CD4-positive, alpha-beta T cell treated with Interferon alpha-2 for 1 hour (primary cell): ENCODE measurements at places on chromosomes 7 and 10.

- DNase-seq: no peak
Measured at GRCh38 chr7:146660839-146661238, 544.2 kb downstream of the CNTNAP2 start.

DNA sequence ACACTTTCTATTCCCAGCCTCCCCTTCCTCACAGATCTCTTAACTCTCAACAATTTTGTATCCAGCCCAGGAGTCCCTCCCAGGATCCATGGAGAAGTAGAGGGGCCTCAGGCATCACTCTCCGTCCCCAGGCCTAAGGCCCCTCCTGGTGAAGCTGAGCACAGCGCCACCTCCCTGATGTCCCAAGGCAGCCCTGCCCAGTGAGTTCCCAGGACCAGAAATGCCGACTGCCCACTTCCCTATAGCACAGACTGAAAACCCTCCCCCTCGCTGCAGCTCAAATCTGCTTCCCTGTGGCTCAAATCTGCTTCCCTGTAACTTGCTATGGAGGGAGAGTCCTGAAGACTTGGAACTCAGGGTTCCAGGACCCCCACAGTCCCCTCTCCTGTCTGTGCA, 35.6 kb downstream of the YKT6 start:
- DNase-seq: no peak

DNA sequence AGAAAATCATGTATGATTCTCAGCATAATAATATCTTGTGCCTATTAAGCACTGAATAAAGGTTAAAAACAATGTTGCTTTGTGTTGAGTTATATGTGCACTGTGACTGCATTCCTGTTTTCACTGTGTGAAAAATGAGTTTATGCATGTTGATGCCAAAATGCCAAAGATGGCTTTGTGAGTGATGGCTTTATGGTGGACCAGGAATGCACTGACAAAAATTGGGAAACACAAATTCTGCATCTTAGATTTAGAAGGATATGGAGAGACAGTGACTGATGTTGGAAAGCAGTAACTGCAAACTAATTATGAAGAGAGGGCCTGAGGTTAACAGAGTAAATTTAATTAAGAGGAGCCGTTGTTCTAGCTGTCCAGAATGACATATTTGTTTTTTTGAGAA, 440.4 kb downstream of the KIF20B start:
- DNase-seq: no peak

DNA sequence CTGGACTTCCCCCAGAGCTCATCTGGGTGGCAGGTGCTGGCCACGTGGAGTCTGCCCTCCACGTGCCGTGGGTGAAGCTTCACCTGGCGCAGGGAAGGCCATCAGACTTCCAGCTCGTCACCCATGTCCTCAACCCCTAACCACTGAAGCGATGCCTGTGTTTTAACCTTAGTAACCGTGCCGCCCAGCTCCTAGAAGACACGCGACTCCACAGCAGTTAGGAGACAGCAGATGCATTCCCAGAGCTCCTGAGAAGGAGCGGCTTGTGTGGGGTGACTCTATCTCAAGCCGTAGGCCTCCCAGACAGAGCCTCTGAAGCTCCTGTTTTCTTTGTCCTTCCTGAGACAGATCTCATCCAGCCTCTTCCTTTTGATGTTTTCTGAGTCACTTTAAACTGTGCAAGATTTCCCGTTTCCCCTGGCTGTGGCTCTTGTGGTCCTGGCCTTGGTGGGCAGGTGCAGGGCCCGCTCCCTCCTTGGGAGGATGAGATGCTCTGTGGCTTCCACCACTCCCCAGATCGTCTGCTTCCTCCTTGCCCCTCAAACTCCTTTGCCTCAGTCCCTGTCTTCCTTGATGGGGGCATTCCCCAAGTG, 41.4 kb upstream of the AP5Z1 start:
- DNase-seq: no peak

DNA sequence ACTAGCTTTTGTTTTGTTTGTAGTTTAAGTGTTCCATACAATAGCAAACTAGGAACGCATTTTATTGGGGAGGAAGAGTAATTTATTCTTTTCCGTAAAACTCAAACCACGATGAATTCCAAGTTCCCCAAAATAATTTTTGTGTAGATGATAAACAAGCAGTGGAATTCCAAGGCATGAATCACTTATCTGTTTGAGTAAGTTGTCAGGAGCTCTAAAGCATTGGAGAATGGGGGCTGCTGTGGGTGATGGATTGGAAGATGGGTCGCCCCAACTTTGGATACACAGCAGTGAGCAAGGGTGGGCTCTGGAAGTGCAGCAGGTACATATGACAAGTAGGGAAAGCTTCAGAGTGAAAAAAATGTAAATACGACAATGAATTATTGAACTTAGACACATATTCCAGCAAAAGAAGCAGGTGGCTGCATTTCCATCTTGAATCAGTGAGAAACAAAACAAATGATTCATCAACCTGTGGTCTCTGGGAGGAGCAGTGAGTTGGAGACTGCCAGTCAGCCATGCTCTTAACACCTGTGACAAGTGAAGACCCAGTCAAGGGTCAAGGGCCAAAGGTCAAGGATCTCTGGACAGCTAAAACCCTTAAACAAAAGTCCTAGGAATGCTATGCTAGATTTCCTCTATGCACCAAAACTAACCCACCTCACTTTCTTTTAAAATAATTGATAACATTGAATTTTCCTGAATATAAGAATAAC, 34.2 kb upstream of the ADRB1 start:
- DNase-seq: no peak

DNA sequence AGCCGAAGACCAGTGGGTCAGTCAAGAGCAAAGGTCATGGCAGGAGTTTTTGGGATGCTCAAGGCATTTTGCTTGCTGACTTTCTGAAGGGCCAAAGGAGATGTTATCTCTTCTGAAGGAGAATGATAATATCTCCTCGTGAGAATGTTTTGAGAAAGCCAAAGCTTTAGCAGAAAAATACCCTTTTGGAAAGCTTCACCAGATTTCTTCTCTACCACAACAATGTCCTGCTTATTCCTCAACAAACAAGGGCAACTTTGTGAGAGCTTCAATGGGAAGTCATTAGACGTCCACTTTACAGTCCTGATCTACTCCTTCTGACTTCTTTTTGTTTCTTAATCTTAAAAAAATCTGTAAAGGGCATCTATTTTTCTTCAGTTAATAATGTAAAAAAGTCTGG, 132.8 kb upstream of the DNAJB12 start:
- no peak for DNase-seq

GRCh38 chr7:36749282-36749960, 25.1 kb upstream of the AOAH start:
- peak; percentile 5 for DNase-seq

DNA sequence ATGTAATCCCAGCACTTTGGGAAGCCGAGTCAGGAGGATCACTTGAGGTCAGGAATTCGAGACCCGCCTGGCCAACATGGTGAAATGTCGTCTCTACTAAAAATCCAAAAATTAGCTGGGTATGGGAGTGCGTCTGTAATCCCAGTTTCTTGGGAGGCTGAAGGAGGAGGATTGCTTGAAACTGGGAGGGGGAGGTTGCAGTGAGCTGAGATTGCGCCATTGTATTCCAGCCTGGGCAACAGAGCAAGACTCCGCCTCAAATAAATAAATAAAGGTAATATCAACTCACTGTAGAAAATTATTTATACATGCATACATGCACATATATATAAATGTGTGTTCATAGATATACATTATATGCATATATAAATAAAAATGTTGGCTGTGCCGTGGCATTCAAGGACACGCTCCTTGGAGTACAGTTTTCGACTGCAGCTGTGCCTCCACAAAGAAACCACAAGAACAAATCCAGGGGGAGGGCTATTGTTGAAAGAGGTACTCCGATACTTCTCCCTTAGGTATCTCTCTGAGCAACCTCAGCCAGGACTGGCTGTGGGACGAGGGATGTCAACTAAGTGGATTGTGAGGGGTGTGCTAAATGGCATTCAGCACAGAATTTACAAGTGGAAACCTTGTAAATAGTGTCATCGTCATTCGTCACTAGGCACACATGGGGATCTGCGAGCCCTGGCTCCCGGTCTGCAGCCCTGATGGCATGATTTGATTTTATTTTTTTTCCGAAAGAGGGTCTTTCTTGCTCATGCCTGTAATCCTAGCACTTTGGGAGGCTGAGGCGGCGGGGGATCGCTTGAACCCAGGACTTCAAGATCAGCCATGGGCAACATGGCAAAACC, 49.3 kb downstream of the HIP1 start:
- no peak for DNase-seq

DNA sequence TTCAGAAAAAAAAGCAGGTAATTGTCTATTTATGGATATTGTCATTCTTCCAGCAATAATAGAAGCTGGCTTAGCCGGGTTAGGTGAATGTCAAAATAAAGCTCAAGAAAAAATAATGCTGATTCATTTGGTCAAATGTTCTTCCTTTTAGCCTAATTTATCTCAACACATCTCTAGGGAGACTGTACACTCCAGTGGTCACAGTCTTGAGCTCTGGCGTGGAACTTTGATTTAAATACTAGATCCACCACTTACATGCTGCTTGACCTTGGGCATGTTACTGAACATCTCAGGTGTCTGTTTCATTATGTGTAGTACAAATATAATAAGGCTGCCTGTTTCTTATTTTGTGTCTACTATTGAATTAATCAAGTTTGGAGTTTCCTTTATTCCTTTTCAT, 22.0 kb downstream of the PRTFDC1 start:
- DNase-seq: no peak
